Endothelial cell of umbilical vein (primary cell): ENCODE measurements at places on chromosomes 13 and 19. TPM values are rescaled to one million over a fixed set of nuclear protein-coding genes. Genes with fewer than 3 reads are reported as not detected.

Gene ZNF382
- 4.2 and 4.3 TPM in 2 replicates for total RNA-seq

Gene PRTN3
- total RNA-seq, result not detected in 2 replicates

DNA sequence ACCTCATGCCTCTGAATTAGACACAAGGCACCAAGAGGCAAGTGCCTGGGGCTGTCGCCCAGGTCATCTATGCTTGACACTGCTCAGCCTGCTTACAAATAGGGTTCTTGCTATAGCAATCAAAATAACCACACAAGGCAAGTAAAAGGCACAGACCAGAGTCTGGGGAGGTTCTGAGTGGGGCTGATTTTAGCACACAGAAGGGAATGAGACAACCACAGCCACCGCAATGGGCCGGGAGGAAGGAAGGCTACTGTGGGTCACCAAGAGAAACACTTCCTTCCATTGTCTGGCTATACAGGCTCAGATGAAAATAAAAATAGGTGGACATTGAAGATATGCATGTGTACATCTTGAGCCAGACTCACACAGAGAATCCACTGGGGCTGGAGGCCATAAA lies 159.1 kb downstream of the DLEU7 start:
- H3K4me1 ChIP-seq, result peaks cover 45% of the 10 kb centered on the region
- no peaks in the 10 kb centered on the region for H3K27me3 ChIP-seq
- H3K4me3 ChIP-seq, result no peak overlapping the region

DNA sequence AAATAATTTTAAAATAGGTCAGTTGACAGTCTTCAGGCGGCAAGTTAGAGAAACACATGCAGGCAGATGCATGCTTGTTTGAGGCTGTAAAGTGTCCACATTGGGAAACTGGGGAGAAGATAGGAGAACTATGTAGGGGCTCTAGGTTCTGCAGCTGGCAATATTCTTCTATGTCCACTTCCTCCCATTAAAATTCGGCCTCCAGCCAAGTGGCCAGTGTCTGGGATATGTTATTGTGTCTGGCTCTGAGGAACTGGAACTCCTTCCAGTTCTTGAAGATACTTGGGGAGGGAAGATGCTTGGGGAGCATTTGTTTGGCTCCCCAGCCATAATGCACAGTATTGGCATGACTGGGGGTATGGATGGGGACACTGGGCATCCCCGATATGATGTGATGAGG lies 20.9 kb upstream of the KLF2 start:
- H3K36me3 ChIP-seq, result no peaks in the 10 kb centered on the region
- peak; percentile 84 for DNase-seq
- no peak overlapping the region for H3K4me3 ChIP-seq
- no peaks in the 10 kb centered on the region for H3K27me3 ChIP-seq

DNA sequence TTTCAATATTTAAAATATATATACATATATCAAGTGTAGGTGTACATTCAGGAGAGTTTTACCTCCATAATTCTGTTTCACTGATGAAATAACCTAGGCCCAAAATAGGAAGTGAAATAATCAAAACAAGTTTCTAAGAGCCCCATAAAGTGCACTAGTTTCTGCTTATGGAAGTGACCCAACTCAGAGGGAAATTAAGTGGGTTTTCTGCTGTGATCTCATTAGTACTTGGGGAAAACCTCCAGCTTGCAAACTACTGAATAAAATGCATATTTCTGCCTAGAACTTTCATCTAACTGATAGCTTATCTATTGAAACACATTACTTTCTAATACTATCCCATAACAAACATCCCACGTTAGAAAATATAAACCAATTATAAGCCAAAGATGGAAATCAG lies 45.4 kb upstream of the MIR17HG start:
- no peaks in the 10 kb centered on the region for H3K36me3 ChIP-seq
- no peak for DNase-seq
- H3K27me3 ChIP-seq, result no peaks in the 10 kb centered on the region
- H3K4me1 ChIP-seq, result no peaks in the 10 kb centered on the region
